ENCODE measurements at places on chromosomes 1 and 21.

DNA sequence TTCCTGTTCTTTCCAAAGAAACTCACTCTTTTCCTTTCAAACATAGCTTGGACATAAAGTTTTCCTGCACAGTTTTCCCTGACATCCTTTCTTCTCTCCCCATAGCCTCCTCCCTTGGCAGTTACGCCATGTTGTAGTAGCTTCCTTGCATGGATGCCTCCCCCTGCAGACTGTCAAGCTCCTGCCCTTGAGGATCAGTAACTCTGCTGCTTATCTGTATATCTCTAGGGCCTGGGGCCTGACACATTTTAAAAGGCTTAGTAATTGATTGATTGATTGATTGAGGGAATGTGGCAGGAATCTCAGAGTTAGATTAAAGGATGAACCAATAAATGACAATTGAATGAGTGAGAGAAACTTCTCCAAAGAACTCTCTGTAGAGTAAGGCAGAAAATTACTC is 143.7 kb downstream of the NEK7 start:
- DNase-seq = no peak

DNA sequence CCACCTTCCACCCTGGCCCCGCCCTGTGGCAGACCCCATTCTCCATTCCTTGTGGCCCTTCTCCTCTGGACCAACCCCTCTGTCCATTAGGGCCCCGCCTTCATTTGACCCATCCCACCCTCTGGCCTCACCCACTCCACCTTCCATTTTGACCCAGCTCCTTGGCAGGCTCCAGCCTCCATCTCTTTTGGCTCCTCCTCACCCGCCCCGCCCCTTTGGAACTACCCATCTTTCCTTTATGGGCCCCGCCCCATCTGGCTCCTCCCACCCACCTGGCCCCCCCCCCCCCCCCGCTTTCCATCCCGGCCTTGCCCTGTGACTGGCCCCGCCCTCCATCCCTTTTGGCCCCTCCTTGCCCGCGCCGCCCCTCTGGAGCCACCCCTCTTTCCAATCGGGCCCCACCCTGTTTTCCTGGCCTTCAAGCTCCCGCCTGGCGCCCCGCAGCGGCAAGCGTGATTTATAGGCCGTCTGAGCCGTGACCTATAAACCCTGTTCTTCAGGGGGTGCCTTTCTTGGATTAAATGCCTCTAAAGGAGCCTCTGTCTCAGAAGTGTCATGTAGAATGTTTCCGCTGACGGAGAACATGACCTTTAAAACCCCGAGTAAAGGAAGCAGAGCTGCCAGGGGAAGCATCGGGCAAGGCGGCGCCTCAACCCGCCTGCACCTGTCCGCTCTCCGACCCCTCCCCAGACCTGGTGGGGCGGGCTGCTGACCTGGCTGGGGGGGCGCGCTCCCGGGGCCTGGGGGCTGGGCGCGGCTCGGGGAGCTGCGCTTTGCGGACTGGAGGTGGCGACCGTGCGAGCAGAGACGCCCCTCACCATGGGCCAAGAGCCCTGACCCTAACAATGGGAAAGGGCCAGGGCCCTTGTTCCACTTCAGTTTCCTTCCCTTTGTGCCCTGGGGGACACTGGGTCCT is 178.0 kb downstream of the CAMTA1 start:
- peak; percentile 15 for DNase-seq

DNA sequence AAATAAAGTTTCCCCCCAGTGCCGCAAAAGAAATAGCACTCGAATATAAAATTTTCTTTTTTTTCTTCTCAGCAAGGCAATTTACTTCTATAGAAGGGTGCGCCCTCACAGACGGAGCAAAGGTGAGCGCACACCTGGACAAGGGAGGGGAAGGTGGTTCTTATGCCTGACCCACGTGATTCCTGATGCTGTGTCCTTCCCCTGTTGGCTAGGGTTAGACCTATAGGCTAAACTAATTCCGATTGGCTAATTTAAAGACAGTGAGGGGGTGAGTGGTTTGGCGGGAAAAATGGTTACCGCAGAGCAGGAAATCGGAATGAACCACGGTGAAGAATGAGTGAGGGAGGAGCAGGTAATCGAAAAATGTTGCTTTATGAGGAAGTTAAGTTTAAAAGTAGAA is 607 bp upstream of the FAAH start:
- DNase-seq = no peak

DNA sequence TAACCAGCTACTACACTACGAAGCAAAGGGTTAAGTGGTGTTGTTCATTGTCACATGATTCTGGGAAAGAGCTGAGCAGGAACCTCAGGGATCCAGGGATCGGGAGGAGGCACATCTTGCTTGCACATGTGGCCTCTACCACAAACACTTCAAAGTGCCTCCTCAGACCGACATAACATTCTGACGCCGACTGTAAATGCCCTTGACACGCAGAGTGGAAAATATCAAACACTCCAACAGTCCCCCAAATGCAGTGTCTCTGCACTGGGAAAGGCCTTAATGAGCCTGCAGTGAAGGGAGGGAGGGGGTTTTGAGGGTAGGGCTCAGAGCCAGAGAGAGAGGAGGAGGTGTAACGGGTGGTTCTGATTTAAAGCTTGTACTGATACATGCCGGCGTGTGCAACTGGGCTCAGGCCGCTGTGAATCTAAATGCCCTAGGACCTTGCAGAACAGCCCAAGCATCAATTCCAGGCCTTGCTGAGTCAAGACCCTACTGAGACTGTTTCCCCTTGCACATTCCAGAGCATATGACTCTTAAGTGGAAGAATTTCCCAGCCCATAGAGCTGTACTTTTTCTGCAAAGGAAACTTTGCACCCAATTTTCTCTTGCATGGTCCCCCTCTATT is 163.7 kb downstream of the NTMT2 start:
- no peak for DNase-seq

DNA sequence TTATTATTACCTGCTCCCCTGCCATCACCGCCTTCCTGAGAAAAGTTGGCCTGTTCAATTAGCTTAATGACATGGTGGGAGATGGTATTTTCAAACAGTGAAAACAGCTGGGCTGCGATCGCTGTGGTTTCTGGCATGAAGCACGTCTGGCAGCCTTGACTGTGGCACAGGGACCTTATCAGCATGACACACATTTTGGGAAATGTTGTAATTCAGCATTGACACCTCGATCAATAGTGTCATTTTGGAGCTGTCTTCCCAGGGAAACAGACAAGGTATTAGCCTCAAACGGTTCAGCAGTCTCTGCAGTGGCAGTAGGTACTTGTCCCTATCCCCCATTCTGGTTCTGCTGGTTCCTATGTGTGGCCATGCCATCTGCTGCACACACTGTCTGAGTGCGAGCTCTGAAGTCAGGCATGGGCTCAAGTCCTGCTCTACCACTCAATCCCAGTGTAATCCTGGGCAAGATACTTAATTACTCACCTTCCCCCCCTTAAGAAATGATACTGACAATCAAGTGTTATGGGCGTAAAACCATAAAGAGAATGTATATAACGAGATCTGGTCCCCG is 154.5 kb upstream of the KCND3 start:
- DNase-seq = no peak

DNA sequence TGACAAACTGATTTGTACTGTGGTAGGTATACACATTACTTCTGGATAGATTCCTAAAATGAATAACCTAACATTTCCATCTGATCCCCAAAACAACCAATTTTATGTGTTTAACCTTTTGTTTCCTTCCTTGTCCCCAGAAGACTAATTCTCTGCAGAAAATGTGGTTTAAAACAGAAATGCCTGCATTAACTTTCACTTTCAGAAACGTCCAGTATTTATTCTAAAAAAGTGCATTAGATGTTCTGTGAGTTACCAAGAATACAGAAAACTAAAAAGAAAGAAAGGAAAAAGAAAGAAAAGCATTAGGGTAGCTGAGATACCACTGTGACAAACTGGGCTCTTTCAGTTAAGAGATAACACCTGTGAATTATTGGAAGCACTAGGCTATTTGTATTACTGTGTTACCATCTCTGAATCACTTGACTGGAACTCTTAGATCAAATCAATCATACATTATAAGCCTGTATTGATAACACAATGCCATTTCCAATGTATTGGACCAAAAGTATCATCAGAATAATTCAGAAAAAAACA is 177.7 kb downstream of the NCAM2 start:
- no peak for DNase-seq

GRCh38 chr21:35615325-35615724 is 445.0 kb downstream of the SETD4 start:
- DNase-seq = no peak

GRCh38 chr1:11629184-11630016 is 24.8 kb downstream of the FBXO2 start:
- no peak for DNase-seq

- DNase-seq = no peak
Measured at GRCh38 chr1:183653876-183654451, 848 bp upstream of the APOBEC4 start.

- no peak for DNase-seq
Measured at GRCh38 chr1:94954263-94955220, 27.6 kb upstream of the CNN3 start.

DNA sequence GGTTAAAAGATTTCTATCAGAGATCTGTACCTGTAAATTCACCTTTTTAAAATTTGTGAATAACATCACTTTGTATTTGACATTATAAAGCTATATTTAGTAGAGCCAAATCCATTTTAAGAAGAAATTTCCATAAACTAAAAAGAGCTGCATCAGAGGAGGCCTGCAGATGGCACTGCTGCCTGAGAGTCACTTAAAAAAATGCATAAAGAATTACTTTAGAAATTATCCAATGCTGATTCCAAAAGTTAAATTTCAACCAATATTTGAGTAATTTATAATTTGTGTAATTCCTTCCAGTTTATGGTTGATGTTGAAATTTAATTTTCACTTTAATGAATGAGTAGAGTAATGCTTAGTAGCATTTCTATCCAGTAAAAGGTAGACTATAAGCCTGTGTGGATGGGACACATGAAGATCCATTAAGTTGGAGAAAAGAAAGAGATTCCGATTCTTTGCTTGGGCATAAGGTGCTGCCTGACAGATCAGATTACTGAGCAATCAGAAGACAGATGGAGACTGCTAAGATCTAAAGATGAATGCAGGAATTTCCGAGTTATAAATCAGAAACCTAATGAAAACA is 20.7 kb upstream of the RPE65 start:
- DNase-seq = peak; percentile 9

GRCh38 chr1:101728029-101728428 is 268.7 kb downstream of the OLFM3 start:
- DNase-seq = no peak

DNA sequence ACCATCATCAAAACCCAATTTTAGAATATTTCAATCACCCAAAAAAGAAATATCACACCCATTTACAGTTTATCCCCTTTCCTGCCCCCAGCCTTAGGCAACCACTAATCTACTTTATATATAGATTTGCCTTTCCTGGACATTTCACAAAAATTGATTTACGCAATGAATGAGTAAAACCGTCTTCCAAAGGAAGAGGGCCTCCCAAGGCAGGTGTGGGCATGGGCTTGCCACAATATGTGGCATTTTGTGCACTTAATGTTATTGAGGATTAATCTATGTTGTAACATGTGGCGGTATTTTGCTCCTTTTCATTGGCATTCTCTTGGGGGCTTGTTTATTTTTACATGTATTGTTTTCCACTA is 11.8 kb upstream of the BMP8B start:
- DNase-seq = no peak

DNA sequence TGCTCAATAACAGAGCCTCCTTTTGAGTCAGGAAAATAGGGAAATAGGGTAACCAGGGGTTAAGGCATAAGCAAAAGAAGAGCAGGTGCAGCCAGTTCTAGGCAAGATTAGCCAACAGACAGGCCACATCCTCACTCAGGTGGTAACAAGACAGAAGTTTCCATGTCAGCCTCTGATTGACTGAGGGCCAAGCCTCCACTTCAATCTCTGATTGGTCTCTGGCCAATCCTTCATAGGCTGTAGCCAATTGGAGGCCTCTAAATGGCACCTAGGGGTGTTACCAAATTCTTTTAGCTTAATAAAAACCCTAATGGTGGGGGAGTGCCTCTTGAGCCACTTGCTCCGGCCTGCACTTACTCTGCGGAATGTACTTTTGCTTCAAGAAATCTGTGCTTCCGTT is 37.2 kb downstream of the LACTBL1 start:
- no peak for DNase-seq

DNA sequence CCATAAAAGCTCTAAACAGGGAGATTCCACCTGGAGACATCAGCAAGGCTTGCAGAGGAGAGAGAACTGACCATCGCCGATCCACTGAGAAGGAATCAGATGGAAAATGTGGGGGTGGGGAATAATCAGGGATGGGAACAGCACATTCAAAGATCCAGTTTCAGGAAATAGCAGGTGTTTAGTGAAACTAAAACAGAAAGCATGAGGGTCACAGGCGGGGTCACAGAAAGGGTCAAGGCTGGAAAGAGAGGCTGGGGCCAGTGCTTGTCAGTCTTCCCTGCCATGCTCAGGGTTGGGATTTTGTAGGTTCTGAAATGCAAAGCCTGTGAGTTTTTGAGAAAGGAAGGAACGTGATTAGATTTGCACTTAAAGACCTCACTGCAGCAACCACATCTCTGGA is 103.2 kb downstream of the HLCS start:
- no peak for DNase-seq

DNA sequence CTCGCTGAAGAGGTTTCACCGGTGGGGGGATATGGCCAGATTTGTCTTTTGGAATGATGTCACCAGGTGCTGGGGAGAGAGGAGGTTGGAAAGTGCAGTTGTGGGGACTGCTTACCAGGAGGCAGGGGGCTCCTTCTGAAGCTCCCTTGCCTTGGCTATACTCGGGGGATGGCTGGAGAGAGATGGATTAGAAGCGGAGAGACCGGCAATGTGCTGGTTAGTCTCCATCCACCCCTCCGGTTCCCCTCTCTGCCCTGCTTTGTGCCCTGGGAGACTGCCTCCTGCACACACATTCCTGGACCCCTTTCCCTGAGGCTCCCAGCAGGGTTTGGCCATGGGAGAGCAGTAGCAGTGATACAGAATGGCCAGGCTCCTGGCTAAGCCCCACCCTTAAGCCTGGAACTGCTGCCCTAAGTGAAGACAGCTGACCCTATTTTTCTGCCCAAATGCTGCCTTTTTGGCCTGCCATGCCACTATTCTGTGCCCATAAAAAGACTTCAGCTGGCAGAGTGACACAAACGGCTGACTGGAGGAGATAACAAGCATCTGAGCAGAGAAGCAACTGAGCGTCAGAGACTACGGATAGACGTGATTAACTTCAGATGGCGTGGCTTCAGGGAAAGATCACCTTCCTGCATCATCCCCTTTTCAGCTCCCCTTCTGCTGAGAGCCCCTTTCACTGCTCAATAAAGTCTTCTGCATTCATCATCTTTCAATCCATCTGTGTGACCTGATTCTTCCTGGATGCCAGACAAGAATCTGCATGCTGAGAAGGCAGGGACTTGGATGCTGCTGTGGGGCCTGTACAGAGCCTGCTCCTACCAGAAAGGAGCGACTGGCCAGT is 14.5 kb upstream of the VPS13D start:
- no peak for DNase-seq

GRCh38 chr1:227943381-227944089 is 4.2 kb downstream of the WNT9A start:
- DNase-seq = no peak

- no peak for DNase-seq
Measured at GRCh38 chr21:43624339-43624738, 34.9 kb downstream of the HSF2BP start.

DNA sequence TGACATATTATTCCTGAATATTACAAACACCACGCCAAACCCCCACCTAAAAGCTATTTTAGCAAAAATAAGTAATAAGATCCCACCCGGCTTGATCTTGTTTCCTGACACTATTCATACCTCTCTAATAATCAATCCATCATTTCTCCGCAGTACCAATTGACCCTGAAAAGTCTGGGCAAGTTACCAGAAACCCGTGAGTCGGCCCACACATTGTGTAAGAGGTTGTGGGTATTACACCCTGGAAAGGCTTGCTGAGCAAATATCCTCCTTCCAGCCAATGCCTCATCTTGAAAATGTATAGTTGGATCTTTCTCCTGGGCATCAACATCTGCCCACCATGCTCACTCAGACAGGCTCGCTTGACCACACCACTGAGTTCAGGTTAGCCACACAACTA is 451.0 kb downstream of the TTLL7 start:
- DNase-seq = no peak
